ENCODE measurements at places on chromosomes 11 and 22.
A peak's percentile ranks its signal among the peaks of the same experiment; 100 is the strongest.

DNA sequence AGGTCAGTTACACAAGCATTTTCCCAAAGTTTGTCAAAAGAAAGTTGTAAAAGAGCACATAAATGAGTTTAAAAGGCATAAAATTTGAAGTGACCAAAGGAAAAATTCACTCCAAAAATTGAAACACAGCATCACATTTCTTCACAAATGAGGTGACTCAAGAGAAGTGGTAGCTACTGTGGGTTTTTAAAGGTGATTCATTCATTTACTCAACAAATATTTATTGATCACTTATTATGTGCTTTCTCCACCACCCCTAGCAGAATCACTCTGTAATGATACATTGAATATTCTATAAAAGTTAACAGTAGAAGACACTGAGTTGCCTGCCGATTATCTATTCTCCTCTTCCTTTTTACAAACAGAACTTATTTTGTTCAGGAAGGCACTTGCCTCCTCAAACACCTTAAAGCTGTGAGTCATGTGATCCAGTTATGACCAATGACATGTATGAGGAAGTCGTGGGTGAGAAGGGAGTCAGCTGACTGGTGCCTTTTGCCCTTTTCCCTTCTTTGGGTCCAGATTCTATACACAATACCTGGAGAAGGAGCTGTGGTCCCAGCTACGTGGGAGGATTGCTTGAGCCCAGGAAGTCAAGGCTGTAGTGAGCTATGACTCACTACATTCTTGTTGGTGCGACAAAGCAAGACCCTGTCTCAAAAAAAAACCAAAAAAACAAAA, 67.7 kb upstream of the CLNS1A start:
- peak; percentile 5 for DNase-seq

- DNase-seq = no peak
Observed at GRCh38 chr11:108213784-108214183, 8.7 kb downstream of the NPAT start.

DNA sequence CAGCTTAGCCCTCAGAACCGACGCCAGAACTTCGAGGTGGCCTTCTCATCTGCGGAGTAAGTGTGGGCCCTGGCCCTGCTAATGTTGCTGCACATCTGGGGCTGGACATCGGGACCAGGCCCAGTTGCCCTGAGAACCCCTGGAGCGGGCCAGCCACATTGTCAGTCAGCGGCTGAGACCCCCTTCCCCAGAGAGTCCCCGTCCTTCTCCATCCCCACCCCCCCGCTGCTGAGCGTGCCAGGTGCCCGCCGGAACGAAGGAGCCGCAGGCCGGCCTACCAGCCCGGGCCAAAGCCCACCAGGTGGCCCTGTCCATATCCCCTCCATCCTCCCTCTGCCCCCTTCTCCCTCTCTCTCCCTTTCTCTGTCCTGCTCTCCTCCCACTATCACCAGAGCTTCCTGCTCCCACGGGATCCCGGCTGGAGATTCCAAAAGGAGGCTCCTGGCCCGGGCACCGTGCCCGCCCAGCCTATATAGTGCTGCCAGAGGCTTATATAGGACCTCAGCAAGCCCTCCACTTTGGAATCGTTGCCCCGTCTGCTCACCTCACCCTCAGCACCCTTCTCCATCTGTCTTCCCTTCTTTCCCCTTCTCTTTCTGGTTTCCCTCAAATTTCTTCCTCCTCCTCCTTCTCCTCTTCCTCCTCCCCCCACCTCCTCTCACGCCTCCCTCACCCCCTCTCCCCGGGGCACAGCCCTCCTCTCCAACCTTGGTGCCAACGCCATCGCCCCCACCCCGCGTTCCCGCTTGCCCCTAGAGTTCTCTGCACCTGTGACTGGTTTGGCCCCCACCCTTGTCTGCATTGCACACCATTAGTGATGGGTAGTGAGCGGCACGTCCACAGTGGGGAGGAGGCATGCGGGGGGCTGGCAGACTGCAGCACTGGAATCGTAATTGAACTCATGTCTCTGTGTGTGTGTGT, 7.3 kb downstream of the SELENOM start:
- DNase-seq = no peak

DNA sequence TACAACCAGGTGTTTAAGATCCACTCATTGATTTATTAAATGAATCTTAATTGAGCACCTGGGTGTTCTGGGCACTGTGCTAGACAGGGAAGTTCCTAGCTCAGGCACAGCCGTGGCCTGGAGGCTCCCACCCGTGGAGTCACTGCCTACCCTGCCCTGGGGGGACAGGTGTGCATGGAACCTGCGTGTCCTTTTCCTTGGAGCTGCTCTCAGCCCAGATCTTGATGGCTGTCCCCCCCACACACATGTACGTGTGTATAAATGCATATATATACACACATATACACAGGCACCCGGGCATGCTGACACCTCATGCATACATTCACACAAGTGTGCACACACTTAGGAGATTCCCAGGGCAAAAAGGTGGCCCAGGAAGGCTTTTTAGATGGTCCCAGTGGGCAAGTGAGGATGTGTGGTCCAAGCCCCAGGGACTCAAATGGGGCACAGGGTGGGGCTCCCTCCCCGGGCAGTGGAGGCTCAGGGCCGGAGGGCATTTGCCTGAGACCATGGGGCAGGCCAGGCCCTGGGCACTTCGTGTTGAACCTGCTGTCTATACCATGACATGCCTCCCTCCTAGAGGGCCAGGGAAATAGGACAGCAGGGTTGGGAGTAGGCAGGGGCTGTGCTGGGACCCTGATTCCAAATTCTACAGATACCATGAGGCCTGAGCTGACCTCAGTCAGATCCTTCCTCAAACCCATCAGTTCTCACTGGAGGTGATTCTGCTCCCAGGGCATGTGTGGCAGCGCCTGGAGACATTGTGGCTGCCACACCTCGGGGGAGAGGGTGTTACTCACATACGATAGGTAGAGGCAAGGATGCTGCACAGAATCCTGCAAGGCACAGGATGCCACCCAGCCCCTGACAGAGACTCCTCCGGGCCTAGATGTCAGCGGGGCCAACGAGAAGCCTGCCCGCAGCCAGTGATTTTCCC, 77.8 kb downstream of the BCR start:
- DNase-seq = no peak

DNA sequence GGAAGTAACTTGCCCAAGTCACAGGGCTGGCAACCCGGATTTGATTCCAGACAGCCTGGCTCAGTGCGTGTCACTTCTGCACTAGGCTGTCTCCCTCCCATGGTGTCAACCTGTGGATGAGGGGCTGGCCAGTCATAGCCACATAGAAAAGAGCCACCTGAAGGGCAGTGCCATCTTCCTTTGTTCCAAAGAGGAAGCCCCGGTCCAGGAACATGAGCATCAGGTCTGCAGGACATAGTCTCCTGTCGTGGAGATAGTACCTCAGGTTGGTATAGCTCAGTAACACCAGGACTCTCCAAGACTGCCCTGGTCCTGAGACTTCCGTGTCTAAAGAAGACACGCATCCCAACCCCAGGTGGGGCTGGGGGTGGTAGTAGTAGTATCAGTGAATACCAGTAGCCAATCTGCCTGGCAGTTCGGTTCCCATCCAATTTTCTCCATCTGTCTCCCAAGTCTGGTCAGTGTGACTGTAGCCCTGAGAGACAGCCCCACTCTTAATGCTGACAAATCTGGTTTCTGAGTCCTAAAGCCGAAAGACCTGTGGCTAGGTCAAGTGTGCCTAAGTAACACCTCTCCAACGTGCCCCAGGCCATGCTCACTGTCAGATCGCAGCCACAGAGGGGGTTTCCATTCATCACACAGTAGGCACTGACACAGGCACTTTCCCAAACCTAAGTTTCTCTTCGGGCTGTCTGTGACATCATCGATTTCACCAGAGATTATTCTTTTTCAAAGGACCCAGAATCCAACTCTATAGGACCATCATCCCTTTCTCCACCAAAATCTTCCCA, 33.1 kb downstream of the C11orf58 start:
- no peak for DNase-seq

GRCh38 chr11:35236667-35237003, 97.7 kb downstream of the CD44 start:
- DNase-seq = no peak

GRCh38 chr11:111975076-111975806, 38.1 kb downstream of the DIXDC1 start:
- DNase-seq = no peak

- no peak for DNase-seq
Observed at GRCh38 chr11:92776676-92777075, 192.8 kb upstream of the MTNR1B start.

DNA sequence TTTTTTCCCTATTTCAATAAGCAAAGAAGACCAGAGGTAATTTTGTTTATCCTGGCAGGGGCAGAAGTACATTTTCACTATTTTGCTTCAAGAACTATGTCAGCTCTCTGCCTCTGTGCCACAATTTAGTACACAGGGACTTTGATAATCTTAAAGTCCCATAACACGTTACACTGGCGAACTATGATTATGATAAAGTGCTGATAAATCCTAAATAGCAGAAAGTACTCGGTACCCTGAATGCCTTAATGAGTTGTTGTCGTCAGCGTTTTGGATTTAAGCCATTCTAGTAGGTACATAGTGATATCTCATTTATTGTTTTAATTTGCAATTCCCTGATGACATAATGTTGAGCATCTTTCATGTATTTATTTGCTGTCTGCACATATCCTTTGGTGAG, 16.6 kb upstream of the PHOX2A start:
- no peak for DNase-seq

DNA sequence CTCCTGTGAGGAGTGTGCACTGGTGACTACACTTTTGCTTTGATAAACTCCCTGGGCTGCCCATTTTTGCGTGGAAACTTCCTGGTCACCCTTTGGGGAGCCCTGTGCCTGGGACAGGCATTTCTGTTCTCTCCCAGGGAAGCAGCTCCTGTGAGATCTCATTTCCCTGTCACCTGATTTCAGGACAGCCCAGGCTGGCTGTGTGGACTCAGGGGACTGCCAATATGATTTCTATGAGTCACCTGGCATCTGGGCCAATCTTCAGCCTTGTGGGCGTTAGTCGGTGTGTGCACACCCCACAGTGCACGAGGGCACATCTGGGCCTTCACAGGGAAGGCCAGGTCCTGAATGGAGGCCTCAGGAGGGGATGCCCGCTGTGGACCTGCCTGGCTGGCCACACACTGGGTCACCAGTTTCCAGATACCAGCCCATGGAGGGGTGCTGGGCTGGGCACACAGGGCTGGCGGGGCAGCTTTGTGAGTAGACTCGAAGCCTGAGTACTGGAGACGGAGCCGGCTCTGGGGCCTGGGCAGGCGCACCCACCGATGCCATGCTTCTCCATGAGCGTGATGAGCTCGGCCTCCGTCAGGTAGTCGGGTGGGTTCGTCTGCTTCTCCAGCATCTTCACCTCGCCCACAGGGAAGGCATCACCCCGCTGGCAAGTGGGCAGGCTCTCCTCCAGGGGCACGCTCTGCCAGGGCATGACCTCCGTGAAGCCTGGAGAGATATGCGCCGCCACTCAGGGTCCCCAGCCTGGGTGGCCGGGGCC, 9.4 kb upstream of the PPM1F start:
- no peak for DNase-seq

DNA sequence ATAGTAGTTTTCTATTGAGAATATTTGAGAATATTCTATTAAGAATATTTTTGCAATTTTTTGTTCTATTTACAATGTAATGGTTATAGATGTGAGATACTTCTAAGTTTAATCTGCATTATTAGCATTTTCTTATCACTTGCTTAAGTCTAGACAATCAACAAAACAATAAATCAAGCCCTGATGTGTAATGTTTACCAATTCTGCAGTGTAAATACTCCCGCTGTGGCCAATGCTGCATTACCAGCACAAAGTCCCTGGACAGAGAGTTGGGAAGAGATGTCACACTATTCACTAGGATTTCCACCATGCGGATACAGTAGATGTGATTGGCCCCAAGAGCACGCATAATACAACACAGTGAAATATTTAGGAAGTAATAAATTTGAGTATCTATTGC, 47.6 kb upstream of the GCAT start:
- DNase-seq = no peak

- DNase-seq = no peak
Observed at GRCh38 chr22:19419464-19420178, 11.9 kb downstream of the HIRA start.

DNA sequence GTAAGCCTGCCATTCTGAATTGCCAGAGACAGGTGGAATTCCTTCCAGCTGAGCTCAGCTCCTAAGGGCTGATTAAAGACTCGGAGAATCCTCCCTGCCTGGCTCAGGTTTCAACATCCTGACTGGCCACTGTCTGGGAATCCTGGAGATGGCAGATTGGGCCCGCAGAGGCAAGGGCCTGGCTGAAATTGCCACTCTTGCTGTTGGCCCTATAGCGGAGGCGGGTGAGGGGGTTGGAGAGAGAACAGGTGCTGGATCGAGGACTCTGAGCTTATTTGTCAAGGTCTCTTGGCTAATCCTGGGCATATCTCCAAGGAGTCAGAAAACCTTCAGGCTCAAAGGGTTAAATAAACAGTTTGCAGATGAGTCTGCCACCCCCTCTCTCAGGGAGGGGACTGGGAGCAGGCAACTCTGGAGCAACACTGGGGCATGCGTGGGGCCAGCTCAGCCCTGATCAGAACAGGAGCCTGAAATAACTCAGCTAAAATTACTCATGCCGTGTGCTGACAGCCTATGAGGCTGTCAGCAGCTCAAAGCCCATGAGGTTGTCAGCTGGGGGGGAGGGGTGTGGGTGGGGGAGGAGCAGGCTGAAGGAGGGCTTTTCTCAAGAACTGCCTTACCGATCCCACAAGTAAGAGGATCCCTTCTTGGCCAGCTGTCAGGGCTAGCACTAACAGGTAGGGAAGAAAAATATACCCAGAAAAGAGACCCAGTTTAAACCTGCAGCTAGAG, 14.7 kb upstream of the MFRP start:
- DNase-seq = no peak

- DNase-seq = no peak
Observed at GRCh38 chr22:26238596-26238995, 69.3 kb downstream of the SEZ6L start.

- DNase-seq = no peak
Observed at GRCh38 chr22:23786261-23786710, 480 bp upstream of the SMARCB1 start.

DNA sequence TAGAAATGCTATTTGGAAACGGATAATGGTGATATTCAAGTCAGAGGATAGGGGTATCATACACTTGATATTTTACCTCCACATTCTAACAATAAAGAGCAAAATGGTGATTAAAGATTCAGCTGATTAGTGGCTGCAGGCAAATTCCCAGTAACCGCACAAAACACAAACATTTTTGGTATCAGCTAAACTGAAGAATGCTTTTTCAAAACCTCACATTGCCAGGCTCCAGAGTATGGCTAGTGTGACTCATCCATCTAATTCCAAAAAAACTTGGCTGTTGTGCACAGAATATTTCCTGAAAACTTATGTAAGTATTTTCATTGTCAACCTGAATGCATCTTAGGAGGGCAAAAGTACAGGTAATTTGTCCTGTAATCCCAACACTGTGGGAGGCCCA, 10.9 kb downstream of the SRPRA start:
- no peak for DNase-seq

GRCh38 chr11:75570559-75571139, 8.6 kb downstream of the SERPINH1 start:
- no peak for DNase-seq

DNA sequence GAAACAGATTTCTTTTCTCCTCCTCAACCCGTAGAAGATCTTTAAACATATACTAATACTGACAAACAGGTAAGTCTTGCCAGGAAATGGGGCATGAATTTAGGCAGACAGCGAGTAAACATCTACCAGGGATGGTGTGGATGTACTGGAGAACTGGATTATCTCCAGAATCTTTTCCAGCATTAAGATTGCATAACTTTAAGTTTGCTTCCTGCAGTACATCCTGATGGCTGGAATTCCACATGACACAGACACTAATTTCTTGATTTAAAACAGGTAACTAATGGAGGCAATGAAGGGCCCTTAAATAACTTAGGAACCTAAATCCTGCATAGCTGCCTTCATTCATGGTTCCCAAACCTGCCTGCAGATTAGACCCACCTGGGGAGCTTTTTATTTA, 40.7 kb downstream of the JHY start:
- DNase-seq = no peak

GRCh38 chr11:49221112-49221511, 12.7 kb upstream of the FOLH1 start:
- no peak for DNase-seq

Measured in activated CD4-positive, alpha-beta T cell treated with anti-CD3 and anti-CD28 coated beads, Interleukin-2, amount 50 U/mL, for 24 hours (primary cell).